ENCODE measurements at places on chromosomes 3 and 15. TPM values are rescaled to one million over a fixed set of nuclear protein-coding genes. Genes with fewer than 3 reads are reported as not detected.

PAK6 gene
- total RNA-seq: not detected

- peak; percentile 64 for DNase-seq
Measured at GRCh38 chr3:111906656-111907055, 47.6 kb downstream of the PHLDB2 start.

DNA sequence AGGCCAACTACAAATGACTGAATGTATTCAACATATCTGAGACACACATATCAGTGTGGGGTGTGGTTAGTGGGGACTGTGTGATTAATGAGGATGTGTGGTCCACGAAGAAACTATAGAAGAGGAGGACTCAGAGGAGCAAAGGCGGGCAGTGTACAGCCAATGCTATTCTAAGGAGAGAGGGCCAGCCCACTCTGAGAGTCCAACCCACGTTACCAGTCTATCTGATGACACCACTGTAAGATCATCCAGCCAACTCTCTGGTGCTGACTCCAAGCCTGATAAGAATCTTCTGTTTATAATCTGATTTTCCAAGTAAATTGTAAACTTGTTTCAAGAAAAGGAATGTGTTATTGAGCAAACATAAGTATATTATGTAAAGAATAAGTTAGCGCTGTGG, 47.2 kb downstream of the MCF2L2 start:
- no peak for DNase-seq

PIERCE2 gene
- total RNA-seq: 0.87 TPM

TGFBR2 gene
- 425 TPM for total RNA-seq

GRCh38 chr3:191715585-191715984, 254.6 kb downstream of the PYDC2 start:
- DNase-seq: no peak

TBC1D23 gene
- 25.1 TPM for total RNA-seq

- peak; percentile 35 for DNase-seq
Measured at GRCh38 chr15:69758291-69758771, 305.7 kb downstream of the RPLP1 start.

TMEM45A gene
- total RNA-seq: 10.7 TPM

GRCh38 chr3:177827511-177828207, 630.4 kb upstream of the TBL1XR1 start:
- peak; percentile 66 for DNase-seq

DNA sequence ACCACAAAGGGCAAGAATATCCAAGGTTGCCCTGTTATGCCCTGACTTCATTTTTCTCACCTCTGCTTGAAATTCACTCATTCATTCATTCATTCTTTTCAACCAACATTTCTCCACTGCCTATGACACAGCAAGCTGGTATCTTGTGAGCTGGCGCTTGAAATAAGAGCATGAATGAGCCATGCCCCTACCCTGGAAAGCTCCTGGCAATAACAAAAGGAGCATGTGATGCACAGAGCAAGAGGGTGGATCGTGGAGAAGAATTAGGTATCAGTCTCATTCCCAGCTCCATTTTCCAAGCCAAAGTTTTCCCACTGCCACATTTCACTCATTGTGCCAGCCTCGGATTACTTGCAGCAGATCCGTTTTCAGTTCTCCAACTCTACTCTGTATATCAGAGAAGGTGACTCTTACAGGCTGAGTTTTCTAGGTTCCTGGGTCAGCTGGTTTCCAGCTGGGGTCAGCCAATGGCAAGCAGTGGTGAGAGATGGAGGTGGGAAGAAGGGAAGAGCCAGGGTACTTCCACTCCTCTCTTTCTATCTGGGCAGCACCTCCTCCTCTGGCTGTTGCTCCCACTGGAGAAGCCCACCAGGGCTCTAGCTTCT, 144.8 kb downstream of the SUCLG2 start:
- no peak for DNase-seq

GRCh38 chr3:143002083-143002712, 828 bp downstream of the U2SURP start:
- peak; percentile 42 for DNase-seq

DNA sequence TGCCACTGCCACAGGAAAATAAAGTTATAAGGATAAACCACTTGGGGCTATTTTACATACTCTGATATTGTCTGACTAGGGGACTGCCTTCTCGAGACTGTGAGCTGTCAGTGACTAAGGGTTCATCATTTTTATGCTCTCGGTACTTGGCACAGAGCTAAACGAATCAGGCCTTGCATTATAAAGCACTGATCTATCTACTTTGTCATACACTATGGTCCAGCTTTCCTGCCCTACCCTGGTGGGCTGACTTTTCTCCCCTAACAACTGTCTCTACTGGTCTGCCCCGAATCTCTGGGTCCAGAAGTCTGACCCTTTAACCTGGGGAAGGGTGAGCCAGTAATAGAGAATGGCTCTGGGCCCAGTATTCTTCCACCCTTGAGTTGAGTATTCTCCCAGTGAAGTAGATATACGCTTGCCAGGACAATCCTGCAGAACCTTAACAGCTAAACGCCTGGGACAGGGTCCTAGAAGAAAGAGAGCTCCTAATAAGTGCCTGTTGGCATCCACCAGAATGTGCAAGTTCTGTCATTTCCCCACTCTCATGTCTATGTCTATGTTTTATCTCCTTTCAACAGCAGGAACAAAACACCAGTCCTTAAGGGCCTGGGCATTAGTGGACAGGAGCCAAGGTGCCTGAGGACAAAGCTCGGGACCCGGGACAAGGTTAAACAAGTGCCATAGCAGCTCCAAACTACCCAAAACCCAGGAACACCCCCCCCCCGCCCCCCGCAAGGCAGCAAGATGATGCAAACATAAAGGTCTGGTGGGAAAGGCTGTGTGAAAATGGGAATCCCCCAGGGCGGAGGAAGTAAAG, 1.2 kb downstream of the LARP6 start:
- peak; percentile 77 for DNase-seq

- no peak for DNase-seq
Measured at GRCh38 chr3:44242721-44243120, 1.0 kb downstream of the TOPAZ1 start.

ARGFX gene
- not detected for total RNA-seq

REC114 gene
- total RNA-seq: not detected

- DNase-seq: no peak
Measured at GRCh38 chr15:29914511-29914926, 92.3 kb upstream of the TJP1 start.

DNA sequence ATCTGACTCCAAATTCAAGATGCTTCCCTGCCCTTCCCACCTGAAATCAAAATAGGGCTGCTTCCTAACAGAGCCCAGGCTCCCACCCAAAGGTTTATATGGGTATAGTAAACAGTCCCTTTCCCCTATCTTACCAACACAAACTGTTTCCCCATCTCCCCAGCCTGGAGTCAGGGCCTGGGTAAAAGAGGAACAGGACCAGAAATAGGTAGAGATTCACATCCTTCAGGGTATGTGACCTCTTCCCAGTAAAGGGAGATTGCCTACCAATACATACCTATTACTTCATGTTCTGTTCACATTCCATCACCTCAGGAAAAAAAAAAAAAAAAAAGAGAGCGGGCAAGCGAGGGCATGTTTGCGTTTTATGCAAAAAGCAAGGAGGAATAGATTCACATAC, 9.7 kb upstream of the SHF start:
- DNase-seq: no peak

DNA sequence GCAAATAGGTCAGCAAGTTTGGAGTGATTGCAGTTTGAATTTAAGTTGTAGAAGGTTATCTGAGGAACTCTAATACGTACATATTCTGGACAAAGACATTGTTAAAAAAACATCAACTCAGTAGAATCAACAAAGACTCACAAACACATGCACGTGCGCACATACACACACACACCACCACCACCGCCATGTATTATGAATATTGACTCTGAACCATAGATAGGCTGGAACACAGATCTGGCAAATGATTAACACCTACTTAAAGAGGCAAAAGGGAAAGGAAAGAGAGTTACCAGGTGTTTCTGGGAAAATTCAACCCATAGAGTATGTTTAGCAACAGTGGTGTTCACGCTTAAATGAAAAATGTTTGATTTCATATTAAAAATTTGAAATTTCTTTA, 334.2 kb upstream of the ALCAM start:
- DNase-seq: no peak

- no peak for DNase-seq
Measured at GRCh38 chr3:189806171-189806951, 175.2 kb downstream of the TP63 start.

DNA sequence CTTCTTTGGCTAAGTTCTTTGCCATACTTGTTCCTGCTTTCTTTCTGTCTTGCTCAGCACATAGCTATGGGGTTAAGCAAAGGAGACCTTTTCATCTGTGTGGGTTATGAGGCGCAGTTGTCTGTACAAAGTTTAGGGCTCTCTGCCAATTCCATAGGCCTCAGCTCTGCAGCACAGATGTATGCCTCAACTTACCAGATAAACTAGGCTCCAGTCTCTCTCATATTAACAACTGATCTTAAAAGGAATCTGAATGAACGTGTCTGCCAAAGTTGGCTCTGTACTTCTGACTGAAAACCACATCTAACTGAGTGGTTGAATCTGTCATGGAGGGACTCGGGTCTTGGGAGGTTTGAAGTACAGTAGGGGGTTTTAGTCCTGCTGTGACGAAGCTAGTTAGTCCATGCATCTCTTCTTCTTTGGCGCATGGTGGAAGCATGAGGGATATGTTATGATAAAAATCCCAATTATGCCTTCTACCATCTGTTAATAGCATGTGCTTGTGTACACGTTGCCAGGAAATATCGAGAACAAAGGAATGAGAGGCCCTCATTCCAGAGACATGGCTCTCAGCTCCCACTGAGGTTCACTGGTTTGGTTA, 114.6 kb upstream of the TSC22D2 start:
- DNase-seq: no peak

DNA sequence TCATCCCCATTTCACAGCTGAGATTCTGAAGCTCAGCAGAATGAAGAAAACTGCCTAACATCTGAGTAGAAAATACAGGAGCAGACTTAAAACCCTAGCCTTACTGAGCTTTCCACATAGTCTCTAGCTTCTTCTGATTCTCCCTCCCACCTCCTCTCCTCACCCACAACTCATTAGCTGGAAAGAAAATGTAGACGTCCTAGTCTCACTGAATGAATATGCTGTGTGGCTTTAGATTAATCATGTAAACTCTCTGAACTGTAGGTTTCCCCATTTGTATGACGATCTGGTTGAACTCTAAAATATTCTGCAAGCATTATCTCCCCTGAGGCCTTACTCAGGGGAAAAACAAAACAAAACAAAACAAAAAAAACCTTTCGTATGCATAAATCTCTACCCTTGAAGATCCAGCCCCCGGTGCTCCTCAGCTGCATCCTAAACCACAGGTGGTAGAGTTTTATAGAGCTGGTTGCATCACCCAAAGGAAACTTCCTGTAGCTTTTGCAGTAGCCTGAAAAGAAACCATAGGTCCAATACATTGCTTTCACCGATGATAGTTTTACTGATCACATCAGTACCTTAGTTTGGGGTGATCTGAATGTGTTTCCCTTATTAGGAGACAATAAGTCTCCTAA, 40.6 kb downstream of the FOXB1 start:
- no peak for DNase-seq

- no peak for DNase-seq
Measured at GRCh38 chr15:71920573-71920972, 110.2 kb downstream of the NR2E3 start.

DNA sequence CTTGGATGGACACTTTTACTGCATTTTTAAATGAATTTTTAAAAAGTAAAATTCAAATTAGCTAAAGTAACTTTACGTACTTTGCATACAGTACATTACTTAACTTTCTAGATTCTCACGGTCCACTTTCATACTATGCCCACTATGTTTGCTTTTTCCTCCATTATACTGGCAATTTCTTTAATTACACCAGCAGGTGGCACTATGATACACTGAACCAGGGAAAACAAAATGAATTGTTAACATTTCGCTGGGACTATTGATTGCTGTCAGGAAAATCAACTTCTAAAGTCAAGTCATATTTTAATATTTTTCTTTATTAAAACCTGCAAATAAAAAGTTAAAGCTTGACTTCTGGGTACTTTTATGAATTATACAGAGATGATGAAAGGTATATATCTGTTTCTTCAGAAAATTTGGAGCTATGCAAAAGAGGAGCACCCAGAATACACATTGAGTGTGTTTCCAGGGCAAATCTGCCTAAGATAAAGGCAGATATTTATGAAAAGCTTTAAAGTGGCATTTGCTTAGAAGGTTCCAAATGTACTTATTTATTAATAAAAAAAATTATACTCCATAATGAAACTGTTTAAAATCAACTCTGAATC, 21.8 kb upstream of the POU1F1 start:
- DNase-seq: peak; percentile 52

- DNase-seq: peak; percentile 93
Measured at GRCh38 chr3:187986514-187986934, 167.4 kb upstream of the LPP start.

DNA sequence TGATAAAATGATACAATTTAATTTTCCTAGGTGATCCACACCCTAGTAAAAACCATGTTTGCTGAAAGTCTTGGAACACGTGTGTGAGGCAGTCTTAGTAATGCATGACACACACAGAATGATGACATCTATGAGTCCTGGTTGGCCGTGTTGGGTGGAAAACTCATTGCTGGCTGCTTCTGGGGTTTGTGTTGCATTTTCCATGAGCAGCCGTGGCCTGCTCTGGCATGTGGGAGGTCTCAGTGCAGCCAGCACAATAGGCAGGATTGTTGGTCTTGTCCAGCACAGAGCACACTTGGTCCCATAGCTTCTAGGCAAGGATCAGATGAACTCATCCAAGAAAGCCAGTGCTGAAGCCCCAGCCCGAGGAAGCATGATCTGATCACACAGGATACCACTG, 172.8 kb upstream of the UBE3A start:
- no peak for DNase-seq

DNA sequence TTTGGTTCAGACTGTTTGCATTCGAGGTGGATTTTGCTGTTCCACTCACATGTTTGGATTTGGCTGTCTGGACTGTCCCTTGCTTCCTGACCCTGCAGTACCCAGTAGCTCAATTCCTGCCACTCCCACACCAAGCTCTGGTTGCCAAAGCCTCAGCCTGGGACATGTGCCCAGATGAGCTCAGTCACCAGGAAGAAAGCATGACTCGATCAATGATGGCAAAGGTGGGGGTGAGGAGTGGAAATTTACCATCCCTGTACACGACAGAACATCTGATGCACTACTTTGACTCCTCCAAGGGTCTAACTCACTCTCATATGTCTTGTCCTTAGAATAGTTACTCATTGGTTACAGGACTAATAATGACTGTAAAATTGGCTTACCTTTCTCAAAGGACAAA, 45.2 kb downstream of the ZNF385D start:
- no peak for DNase-seq

DNA sequence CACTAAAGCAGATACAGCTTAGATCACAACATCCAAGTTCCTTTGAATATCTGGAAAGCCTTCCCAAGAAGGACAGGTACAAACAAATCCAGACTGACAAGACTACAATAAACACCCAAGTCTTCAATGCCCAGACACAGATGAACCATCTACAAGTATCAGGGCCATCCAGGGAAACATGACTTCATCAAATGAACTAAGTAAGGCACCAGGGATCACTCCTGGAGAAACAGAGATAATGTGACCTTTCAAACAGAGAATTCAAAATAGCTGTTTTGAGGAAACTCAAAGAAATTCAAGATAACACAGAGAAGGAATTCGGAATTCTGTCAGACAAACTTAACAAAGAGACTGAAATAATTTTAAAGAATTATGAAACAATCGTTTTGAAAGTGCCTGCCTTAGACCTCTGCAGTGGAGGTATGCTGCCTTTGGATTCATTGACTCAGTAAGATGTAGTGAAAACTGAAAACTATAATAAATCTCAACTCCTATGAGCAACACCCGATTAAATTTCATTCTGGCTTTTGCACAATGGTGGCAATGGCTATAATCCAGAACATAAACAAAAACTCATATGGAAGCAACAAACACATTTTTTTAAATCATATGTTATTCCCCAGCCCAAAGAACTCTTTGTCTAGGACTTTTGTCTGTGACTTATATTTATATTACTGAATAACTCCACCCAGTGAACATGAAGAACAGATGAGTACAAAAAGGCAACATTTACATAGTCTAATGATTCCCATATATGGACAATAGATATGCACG, 12.6 kb upstream of the COL8A1 start:
- no peak for DNase-seq

Data from lung microvascular endothelial cell (primary cell).